ENCODE measurements at places on chromosomes 12 and 14.

DNA sequence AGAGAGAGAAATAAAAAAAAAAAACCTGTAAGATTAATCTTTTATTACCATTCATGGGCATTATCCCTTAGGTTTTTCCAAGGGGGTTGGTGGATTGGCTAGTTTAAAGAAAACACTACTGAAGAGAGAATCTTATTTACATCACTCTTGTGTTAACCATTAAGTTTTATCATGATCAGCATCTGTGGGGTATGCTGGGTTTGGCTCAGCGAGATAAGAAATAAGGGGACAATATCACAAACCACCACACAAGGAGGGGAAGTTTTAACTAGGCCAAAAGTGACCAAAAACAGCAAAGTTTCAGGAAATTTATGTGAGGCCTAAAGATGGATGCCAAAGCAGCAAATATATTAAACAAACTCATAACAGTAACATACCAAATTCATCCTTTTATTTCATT is 548.6 kb downstream of the SLC16A7 start:
- no peak for DNase-seq

GRCh38 chr14:97642631-97643030 is 845.4 kb downstream of the VRK1 start:
- no peak for DNase-seq

GRCh38 chr14:32313844-32314376 is 15.2 kb upstream of the AKAP6 start:
- no peak for DNase-seq

- no peak for DNase-seq
Observed at GRCh38 chr12:25757037-25757665, 201.3 kb upstream of the RASSF8 start.

DNA sequence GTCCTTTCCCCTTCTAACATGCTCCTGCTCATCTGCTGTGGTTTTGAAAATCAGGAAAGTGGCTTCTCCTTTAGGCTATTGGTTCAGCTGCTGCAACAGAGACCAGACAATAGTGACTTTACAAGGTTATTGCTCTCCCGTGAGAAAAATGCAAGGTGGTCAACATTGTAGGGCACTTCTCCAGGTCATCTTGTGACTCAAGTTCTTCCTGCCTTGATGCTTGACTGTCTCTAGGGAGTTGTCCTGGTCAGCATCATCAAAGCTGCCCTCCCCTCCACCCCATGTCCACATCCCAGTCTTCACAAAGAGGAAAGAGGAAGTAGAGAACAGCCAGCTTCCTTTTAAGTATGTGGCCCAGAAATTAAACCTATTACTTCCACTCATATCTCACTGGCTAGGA is 3.9 kb upstream of the TMEM63C start:
- no peak for DNase-seq

DNA sequence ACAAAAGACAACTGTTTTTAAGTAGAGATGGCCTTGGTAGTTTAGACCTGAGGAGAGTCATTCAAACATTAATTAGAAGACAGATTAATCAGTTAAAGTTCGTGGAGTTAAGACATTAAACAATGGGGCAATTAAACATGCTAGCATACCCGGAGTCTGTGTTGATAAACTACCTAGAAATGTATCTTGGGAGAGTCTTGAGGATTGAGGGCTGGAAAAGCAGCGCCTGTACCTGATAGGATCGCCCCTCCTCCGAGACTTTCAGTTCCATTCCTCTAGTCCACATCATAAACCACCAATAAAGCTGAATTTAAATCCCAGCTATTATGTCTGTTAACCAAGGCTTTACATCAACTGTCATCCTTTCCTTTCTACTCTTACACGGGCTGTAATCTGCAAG is 1.0 kb upstream of the KRAS start:
- DNase-seq, result no peak

DNA sequence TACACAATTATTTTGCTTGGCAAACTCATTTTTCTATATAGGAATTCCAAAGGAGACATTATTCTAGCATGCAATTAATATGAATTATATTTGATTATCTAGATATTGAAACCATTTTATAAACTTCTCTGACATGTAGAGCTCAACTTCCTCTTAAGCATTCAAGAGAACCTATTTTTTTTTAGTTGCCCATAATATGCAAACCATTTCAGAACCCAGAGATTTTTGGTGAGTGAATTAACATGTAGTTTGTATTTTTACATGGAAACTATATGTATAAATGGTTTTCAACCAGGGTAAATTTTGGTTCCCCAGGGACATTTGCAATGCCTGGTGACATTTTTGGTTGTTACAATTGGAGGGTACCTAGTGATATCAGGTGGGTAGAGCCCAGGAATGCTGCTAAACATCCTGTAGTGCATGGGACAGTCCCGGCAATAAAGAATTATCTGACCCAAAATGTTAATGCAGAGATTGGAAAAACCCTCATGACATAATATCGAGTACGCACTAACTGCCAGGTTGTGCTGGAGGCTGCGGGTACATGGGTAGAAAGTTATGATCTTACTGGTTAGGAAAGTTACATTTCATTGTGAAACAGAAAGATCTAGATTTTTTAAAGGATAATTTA is 338.9 kb upstream of the GARIN2 start:
- DNase-seq, result no peak

DNA sequence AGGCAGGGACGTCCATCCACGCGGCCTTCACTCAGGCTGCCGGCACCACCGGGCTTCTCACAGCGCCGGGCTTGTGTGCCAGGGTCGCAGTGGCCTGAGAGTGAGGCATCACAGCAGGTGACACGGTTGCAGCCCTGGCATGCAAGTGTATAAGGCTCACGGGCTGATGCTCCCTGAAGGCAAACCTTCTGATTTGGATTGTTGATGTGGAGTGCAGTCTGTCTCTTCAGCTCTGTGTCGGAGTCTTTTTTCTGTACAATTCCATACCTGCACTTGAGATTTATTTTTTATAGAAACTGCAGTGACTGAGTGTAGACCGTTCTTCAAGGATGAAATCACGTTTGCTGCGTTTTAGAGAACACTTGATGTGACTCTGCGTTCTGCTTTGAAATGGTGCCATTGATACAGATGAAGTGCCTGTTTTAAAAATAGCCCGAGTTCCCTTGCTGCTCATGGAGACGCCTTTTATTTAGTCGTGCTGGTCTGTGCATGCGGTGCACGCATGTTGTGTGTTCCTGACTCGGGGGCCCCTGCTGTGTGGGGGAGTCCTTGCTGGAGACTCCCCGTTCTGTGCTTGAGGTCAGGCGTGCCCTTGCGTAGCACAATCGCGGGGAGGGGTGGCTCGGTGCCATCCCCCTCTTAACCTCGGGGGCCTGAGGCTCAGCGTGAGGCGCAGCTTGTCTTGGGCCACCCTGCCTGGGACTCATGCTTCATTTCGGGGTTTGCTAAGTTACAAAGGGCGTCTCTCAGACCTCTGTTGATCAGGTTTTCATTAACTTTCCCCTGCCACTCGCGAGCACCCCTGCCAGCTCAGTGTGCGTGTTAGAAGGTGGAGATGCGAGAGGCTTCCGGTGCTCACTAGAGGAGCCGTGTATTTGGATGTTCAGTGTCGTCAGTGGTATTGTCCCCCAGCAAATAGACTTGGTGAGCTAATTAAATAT is 21.6 kb upstream of the AMN start:
- no peak for DNase-seq

DNA sequence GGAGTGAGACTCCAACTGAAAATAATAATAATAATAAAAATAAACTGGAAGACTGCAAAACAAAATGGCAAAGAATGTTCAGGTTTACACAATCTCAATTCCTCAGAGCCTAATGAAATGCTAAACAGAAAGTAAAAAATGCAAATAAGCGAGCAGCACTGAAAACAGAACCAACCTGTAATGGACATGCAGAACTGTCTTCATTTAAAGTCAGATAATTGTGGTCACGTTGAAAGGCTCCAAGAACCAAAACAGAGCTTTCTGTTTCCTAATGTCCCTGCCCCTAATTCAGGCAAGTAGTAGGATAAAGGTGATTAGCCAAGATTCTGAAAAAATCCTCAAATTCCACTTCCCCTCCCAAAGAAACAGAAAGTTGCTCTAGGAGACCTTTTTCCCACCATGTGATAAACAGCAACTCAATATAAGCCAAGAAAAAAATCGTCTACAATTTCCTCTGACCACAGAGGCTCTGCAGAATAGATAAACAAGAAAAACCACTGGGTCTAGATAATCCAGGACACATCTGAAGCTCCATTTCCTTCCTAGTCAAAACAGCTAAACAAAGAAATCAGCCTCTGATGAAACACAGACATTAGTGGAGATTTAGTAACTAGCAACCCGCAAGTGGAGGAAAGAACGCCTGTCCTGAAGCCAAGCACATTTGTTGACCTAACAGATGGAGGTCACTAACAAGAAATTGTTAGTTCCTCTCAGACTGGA is 3.0 kb downstream of the MIS18BP1 start:
- DNase-seq, result no peak

DNA sequence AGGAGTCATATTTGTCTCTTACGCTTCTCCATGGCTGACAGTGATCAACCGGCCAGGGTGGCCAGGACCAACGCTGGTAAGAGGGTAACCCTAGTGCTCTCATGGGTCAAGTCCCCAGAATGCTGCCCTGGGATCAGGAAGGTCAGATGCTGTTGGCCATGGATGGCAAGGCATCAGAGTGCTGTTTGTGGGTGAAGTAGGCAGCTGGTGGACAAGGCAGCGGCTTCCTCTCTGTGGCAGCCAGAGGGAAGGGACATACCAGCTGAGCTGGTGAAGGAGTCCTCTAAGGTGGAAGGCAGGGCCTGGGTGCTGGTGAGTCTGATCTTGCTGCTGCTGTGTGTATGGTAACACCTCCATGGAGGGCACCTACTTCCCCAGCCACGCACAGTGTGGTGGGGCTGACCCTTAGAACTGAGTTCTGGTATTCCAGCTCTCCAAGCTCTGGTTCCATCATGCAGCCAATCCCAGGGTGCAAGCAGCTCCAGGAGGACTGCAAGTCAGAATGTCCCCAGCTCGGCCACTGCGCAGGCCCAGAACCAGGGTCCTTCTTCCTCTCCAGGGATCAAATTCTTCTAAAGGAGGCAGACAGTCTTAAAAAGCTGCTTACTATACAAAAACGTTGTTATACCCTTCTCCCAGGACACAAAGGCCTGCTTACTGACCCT is 13.4 kb upstream of the SMOC1 start:
- no peak for DNase-seq

DNA sequence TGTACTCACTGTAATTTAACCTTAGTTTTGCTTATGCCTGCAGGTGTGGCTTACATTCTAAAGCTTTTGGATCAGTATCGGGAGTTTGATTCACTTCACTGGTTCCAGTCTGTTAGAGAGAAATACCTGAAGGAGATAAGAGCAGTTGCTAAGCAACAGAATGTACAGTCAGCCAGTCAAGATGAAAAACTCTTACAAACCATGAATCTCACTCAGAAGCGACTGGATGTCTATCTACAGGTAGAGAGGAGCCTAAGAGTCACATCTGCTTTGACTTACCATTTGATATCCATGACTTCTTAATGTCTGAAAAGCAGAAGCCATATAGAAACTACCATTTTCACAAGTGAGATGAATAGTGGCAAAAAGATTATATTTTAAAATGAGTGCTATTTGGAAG is 56.5 kb downstream of the WASHC4 start:
- DNase-seq, result no peak

DNA sequence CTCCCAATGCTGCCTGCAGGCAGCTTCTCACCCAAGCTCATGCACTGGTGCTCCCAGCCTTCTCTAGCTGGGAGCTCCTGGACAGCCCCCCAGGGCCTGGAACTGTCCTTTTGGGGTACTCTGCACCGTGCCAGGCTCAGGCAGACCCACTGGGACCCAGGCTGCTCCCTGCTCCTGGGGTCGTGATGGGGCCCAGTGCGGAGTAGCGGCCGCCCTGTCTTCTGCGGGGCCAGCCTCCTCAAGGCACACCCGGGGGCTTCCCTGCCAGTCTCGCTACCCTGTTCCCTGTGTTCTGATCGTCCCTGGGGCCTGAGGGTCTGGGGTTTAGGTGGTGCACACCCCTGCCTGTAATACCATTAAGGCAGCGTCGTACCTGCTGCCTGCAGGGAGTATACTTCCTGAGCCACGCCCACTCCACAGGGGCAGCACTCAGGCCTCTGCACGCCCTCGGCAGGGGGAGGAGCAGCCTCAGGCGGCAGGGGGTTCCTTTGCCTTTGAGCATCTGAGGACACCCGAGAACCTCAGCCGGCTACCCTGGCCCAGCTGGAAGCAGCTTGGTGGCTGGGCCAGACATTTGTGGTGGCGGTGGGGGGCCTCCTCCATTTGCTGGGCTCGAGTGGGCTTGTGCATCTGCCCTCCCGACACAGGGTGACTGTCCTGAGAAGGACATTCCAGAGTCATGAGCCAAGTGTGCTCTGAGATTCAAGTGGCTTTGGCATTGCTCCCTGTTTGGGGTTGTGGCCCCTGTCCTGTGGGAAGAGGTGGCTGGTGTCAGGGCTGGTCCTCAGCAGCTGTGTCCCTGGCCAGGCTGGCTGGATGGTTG is 9.2 kb upstream of the CRIP2 start:
- DNase-seq, result no peak
